ENCODE measurements at places on chromosomes 11 and 22.

GRCh38 chr11:2189938-2190656 lies 18.5 kb upstream of the TH start:
- DNase-seq, result no peak

- no peak for DNase-seq
Observed at GRCh38 chr11:69427337-69427736, 54.1 kb upstream of the LINC01488 start.

DNA sequence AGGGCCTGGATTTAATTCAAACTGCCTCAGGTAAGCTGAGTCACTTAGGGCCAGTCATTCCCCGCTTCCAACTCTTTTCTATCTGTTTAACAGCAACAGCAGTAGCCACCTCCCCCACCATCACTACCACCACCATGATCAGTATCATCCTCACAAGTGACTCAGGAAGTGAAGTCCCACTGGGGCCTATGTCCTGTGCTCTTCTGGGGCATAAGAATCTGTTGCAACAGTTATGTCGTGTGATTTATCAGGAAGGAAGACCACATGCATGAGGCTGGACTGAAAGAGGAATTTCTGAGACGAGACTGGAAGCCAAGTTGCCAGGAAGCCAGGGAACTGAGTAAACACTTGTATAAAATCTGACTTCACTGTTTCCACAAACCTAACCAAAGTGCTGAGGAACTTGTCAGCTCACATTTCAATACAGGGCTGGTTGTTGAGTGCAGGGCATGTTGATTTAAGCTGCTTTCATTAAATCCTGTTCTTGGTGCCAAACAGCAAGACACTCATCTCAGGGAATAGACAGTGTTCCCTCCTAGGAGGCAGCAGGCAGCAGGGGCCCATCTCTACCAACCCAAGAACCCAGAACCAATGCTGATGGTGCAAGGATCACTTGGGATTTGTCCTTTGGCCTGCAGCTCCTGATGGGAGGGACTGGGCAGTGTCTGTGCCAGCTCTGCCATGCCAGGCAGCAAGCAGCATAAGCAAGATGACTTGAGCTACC lies 226.7 kb upstream of the NARS2 start:
- no peak for DNase-seq

- no peak for DNase-seq
Observed at GRCh38 chr11:72373163-72373562, 61.2 kb downstream of the CLPB start.

Data from RWPE1 (cell line).